ENCODE measurements at places on chromosomes 1 and 21.
A peak's percentile ranks its signal among the peaks of the same experiment; 100 is the strongest.

DNA sequence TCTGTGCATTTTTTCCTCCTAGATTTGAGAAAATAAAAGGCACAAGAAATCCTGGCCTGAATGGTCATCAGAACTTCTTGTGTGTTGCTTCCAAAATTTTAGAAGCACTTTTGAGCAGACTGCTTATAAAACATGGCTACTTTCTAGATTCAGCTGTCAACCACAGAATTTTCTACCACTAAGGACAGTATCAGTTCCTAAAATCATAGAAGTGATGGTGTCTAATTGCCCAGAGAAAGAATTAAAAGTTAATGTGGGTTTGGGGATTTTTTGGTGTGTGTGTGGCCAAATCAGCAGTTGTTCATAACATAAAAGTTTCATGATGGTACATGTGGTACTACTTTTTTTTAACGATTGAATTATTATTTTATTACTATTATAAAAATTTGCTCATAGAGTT lies 171.4 kb upstream of the SNX7 start:
- ATAC-seq: no peak

GRCh38 chr1:91490501-91490900 lies 10.2 kb upstream of the CDC7 start:
- no peak for ATAC-seq

- no peak for ATAC-seq
Observed at GRCh38 chr1:218803351-218803997, 370.2 kb upstream of the LYPLAL1 start.

DNA sequence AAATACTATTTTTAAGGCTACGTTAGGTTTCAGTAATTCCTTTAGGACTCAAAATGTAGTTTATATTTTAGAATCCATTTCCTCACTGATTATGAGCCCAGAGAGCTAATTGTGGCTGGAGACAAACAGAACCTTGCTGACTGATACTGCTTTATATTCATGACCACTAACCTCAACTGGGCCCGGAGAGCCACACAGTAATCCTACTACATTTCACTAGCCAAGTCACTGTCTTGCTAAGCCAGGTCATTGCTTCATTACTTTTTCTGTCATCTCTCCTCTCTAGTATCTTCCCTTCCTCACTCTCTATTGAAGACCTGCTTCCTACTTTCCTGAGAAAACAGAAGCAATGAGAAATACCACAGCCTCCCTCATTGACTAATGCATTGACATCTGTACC lies 24.7 kb downstream of the IL23R start:
- no peak for ATAC-seq

DNA sequence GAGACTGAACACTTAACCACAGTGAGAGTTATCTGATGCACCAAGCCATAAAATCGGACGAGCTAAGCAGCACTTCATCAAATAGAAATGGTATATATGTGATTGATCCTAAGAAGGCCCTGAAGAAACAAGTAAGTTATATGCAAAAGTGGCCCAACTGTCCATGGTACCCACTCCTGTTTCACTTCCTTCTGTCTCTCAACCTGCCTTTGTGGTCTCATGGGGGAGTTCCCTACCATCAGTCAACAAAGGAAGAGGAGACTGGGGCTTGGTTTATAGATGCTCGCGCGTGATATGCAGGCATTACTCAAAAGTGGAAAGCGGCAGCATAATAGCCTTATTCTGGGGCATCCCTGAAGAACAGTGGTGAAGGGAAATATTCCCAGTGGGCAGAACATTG lies 543.9 kb upstream of the ADGRL4 start:
- ATAC-seq: no peak

DNA sequence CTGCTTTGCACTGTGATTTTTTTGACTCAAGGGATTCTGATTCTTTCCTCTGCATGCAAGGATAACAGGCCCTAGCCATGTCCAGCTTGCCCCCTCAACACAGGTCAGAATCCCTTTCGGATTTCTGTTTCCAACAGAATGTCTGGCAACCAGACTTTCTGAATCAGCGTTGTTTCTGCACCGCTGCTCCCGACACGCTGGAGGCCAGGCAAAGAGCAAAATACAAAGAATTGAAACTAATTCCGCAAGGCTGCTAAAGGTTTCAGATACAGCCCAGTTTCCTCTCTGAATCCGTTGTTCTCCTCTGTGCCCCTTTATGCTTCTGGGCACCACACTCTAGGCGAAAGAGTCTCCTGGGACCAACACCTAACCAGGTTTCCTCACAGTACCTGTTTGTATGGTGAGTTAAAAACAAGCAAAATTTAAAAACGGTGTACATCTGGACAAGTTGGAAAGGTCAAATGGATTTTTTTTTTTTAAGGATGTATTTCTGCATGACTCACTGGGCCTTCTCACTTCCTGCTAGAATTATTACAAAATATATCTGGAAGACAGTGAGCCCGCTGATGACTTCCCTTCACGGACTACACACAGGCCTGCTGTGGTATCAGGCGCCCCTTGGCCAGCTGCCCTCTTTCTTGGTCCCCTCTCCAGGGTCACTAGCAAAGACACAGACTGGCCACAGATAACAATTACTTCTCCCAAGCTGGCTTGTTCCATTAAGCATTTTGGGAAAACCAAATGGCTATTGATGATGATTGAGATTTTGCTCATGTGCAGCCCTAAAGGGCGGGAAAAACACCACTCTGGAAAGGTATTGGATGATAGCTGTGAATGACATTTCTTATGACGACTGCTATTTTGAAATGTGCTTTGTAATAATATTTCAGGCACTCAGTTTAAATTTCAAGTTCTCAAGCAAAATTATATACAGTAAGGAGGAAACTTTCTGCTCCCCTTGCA lies 118.3 kb downstream of the TGFB2 start:
- peak; percentile 38 for ATAC-seq

DNA sequence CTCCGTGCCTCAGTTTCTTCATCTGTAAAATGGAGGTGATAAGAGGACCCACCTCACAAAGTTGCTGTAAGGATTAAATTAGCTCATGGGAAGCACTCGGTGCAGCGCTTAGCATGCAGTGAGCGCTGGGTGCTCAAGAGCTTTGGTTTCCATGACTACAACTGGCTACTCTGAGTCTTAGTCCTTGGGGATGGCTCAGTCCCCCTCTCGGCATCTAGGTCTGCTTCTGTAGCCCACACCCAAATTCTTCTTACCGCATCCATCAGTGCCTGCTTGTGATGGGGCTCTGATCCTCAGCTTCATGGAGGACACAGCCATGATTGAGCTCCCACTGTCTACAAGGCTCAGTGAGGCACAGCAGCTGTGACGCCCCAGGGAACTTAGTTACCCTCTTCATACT lies 159.0 kb downstream of the ACTL8 start:
- ATAC-seq: no peak

All from esophagus mucosa (tissue), 1 donor.